ENCODE measurements at places on chromosomes 7 and 10.

DNA sequence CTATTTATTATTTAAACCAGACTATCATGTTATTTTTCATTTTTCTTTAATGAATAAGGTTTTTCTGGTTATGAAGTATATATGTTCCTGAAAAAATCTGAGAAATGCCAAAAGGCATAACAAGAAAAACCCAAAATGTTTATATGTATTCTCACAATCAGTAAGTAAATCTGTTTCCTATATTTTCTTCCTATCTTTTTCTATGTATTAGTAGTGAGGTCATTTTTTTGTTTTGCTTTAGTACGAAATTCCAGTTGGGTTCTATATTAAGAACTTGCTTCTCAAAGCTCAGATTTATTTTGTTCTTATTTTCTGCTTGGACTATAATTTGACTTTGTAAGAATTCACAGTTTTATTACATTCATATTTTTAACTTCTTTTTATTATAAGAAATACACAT, 287.5 kb upstream of the NFE2L3 start:
- DNase-seq = no peak

DNA sequence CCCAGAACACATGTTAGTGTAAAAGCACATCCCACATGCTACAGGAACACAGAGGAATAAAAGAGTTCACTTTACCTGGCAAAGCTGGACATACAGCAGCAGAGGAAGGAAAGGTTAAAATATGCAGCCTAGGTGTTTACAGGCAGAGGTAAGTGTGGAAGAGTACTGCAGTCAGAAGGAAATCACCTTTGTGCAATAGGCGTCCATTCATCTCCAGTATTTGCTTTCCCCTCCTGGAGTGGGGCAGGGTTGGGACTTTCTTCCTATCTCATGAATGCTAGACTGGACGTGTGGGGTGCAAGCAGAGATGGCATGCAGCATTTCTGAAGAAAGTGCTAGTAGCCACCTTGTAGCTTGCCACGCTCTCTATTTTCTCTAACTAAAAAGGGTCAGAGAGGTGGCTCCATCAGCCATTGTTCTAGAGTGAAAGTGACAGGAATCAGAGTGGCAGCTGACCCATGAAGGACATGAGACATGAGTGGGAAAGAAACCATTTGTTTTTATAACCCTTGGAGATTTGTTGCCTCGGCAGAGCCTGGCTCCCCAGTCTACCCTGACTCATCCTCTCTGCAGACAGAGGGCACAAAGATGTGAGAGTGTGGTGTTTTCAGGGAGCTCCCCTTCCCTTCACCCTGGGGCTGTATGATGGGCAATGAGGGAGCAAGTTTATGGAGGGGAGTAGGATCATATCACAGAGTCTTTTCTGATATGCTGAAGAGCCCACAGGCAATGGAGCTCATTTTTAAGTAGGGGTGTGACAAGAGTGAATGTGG, 101.2 kb upstream of the SEC61G start:
- DNase-seq = no peak

DNA sequence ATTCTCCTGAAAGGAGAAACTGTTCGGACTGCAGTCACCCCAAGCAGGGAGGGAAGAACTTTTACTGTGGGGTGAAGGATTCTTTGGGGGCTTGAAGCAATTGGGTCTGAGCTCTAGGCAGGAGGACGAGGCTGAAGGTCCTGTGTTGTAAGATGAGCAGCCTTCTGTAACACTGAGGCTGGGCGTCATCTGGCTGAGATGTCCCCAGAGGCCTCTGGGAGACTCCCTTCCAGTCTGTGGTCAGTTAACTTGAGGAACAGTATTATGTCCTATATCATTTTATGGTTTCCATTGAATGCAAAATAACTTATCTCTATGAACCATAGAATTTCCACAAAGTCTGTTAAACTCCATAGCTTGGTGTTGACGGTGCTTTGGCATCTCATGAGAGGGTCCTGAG, 26.3 kb downstream of the FIGNL1 start:
- no peak for DNase-seq

- DNase-seq = no peak
These were observed 41.5 kb upstream of the NUB1 start for GRCh38 chr7:151299940-151300645.

GRCh38 chr10:104277785-104278184, 8.8 kb downstream of the GSTO2 start:
- DNase-seq = no peak

DNA sequence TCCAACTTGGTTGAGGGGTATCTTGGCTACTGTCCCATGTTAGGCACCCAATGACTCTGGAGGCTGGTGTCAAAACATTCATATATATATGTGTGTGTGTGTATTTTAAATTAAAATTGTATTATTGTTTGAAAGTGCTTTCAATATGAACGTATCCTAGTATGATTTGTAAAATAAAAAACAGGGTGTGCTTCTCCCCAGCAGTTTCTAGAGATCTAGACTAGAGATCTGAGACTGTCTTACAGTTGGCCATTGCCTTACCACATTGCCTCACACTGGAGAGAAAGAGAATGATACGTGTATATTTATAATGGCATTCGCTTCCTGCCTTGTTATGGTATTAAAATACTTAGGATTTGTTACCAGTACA, 1.2 kb downstream of the BAG3 start:
- DNase-seq = peak; percentile 80
